ENCODE measurements at places on chromosomes 7 and 10.

- DNase-seq, result no peak
Measured at GRCh38 chr7:91852263-91852741, 28.2 kb downstream of the MTERF1 start.

DNA sequence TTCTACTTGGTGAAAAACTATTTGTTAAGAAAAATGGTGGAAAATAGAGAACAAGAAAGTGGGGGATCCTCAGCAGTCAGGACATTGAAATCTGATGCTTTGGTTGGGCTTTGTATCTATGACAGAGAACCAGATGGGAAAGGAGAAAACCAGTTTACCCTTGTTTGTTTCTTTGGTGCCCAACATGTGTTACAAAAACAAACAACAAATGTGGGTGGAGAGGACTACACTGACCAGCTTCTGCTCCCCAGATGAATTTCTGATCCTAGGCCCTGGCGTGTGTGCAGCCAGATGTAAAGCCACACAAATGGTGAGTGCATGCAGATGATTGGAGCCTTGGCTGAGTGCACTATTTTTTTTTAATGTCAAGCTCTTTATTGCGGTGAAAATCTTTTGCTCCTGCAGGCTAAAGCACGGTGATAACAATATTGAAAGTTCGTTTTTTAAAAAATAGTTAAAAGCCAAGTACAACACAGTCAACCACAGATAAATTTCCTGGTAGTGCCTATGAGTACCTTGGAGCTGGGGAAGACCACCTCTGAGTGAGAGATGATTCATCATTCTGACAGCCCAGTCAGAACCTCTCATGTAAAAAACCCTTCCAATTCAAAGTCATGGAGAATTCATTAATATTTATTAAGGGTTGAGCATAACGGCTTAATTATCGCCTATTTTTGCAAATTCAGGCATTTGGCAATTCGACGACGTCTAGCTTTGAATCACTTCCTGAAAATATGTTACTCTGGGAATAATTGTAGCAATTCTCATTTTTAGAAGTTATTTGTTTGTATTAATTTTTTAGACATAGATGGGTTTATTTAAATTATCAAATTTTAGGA is 163.7 kb downstream of the AGMO start:
- no peak for DNase-seq

GRCh38 chr10:22655312-22655981 is 58.9 kb downstream of the PIP4K2A start:
- no peak for DNase-seq

- peak; percentile 52 for DNase-seq
Measured at GRCh38 chr7:142557971-142558582, 191.2 kb upstream of the PRSS1 start.

DNA sequence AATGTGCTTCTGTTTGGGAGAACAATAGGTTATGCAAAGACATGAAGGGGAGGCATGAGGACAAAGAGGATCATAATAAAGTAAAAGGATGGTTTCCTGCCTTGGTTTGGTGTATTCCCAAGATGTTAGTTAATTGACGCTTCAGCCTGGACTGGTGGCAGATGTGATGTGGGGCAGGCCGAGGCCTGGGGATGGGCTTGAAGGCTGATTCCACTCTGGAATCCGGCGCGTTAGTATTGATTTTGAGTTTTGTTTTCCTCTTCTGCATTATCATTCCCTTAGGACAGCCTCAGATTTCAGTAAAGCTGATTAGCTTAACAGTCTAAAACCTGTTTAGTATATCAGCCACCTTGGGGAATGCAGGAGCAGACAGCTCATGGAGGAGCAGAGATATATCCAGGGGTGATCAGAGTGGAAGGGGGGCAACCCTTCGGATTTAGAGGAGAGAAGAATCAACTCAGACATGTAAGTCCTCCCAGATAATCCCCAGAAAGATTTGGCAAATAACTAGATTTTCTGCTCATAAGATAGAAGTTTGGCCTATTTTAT is 159.8 kb upstream of the MTPN start:
- DNase-seq, result no peak

GRCh38 chr10:117271427-117271826 is 30.5 kb downstream of the SLC18A2 start:
- no peak for DNase-seq

DNA sequence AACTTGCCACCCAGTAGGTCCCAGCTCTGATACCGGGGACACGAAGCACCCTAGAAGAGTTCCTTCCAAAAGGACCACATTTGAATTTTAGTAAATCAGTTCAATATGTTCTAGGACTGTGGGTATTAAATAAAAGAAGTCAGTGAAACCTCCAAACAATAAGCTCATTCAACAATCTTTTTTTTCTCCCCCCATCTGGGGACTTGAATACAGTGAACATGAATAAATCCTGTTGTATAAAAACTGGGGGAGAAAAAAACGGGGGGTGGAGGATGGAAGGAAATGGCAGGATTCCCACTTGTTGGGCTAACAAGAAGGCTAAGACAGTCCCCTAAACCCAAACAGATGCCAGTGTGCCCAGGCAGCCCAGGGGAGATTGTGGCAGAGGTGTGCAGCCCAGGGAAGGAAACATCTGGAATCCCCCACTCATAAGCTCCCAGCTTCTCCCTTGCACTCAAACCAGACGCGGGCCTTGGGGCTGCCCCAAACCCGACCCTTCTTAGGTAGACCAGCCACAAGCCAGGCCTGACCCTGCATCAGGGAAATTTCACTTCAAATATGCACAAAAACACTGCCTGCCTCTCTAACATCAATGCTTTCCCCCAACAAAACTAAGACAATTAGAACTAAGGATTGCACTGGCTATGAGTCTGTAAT is 8.8 kb downstream of the AFAP1L2 start:
- DNase-seq, result no peak

GRCh38 chr10:132580143-132580542 is 42.6 kb downstream of the INPP5A start:
- DNase-seq, result no peak

DNA sequence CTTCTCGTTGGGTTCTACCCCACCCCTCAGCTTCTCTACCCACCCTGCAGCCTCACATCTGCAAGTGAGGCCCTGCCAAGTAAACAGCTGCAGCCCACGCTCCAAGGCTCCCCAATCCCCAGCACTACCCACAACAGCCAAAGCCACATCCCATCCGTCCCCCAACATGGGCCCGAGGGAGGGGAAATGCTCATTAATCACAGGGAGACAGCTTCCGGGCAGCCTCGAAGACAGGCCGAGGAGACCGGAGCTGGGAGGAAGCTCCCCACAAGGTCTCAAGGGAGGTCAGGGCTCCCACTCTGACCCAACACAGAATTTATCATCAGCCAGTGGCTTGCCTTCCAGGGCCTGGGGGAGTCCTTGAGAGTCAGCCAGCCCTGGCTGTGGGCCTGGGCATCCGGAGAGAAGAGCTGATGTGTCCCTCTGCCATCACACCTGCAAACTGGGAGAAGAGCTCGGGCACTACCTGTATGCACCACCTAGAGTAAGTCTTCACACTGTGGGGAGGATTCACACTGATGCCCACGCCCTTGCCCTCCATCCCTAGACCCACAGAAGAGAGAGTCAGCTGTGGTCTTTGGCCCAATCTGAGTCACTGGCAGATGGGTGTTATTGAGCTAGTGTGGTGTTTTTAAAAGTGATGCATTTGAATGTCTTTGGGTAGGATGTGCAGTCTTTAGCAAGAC is 115.5 kb upstream of the ZMIZ1 start:
- no peak for DNase-seq

DNA sequence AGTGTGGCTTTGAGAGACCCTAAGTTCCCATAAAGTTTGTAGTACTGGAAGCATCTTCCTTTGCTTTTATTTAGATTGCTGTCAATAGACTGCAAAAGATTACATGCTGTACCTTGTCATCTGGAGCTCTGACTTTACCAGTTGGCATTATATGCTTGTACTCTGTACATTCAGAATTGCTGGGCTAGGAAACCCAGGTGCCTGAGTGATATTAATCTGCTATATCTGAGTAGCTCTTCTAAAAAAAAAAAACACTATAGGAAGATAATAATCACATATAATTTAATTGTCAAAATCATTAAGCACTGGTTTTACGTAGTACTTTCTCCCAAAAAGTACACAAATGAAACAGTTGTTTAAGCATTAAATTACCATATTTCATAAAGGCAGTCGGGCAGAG is 12.3 kb downstream of the GATA3 start:
- DNase-seq, result no peak

- DNase-seq, result peak; percentile 48
Measured at GRCh38 chr7:120877701-120878100, 19.8 kb upstream of the TSPAN12 start.

GRCh38 chr7:121337398-121337797 is 8.6 kb downstream of the WNT16 start:
- peak; percentile 52 for DNase-seq

GRCh38 chr7:107693396-107693795 is 32.8 kb downstream of the SLC26A4 start:
- DNase-seq, result no peak

DNA sequence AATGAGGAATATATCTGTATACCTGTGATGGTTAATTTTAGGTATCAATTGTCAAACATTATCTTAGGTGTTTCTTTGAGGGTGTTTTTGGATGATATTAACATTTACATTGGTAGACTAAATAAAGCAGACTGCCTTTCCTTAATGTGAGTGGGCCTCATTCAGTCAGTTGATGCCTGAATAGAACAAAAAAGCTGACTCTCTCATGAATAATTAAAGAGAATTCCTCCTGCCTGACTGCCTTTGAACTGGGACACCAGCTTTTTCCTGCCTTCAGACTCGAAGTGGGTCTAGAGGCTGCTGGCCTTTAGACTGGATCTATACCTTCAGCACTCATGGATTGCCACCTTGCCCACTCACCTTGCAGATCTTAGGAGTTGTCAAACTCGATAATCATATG is 117.9 kb upstream of the TMEM168 start:
- no peak for DNase-seq

DNA sequence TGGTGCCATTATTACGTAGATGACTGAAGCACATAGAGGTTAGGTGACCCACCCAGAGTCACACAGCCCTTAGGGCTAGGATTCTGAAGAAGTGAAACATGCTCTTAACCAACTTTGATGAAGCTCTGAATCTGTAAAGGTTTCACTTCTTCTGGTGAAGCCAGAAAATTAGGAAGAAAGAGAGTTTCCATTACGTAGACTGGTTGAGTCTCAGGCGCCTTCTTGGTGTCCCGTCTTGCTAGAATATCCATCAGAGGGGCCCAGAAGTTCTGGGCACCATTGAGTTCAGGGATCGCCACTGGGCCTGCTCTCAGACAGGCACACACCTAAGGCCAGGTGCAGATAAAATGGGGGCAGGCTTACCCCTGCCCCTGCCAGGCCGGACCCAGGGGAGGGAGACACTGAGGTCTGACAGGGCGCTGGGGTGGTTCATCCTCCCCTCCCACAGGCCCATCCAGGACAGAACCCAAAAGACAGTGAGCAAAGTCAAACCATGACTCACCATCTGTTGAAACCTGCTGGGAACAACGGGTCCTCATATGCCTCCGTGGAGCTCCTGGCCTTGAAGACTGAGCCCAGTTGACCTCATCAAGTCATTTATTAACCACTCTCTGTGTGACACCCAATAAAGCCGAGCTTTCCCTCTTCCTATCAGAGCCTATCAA is 33.2 kb downstream of the DRGX start:
- DNase-seq, result no peak

DNA sequence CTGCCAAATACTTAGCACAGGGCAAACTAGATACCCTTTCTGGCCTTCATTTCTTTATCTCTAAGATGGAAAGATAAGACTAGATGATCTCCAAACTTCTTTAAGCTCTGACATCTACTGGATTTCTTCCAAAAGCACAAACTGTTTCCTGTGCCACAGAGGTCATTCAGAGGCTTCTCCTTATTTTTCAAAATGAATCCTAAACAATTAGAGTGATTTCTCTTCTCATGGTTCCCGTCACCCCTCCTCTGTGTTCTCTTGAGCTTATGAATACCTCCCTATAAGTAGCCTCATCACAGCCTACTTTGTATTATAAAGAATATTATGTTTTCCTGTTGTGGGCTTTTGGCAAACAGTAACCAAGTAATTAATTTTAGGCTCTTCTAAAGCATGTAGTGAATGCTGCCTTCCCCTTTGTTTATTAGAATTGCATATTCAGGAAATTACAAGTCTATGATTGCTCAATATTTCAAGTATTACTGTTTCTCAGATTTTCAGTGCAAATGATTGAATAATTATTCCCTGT is 179.5 kb downstream of the REEP3 start:
- peak; percentile 66 for DNase-seq

- peak; percentile 75 for DNase-seq
Measured at GRCh38 chr10:72503241-72503640, 122.6 kb downstream of the MICU1 start.

DNA sequence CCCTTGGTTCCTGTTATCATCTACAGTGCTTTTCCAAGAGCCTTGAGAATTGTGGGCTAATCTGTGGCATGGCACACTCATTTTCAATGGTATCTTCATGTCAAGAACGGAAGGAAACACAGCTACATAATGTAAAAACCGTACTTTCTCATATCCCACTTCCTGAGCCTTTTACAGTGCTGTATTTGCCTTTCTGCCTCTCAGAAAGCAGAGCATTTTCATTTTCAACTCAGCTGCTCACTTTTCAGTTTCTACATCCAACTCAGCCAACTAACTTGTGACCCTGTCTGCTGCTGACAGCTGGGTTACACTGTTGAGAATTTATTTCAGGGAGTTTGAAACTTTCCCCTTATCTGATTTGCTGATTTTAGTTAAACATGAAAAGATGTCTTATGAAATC is 875.8 kb upstream of the KCND2 start:
- no peak for DNase-seq

- DNase-seq, result no peak
Measured at GRCh38 chr7:31052841-31053601, 913 bp downstream of the ADCYAP1R1 start.

GRCh38 chr10:121796342-121796741 is 131.5 kb downstream of the ATE1 start:
- DNase-seq, result no peak

DNA sequence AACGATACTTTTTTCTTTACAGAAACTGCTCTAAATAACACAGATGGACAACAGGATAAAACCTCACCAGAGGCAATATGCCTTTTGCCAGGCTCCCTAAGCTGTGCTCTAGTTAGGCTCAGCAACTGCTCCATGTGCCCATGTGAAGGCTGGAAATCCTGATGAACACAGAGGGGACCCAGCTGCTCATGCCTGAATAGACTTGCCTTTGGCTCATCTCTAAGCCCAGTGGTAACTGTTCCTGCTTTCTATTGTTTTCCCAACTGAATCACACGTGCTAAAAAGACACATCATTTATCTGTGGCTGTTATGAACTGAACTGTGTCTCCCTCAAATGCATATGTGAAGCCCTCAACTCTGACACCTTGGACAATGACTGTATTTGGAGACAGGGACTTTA is 110.4 kb downstream of the RNF216 start:
- DNase-seq, result no peak

GRCh38 chr7:39609113-39609934 is 14.0 kb upstream of the RALA start:
- peak; percentile 68 for DNase-seq

DNA sequence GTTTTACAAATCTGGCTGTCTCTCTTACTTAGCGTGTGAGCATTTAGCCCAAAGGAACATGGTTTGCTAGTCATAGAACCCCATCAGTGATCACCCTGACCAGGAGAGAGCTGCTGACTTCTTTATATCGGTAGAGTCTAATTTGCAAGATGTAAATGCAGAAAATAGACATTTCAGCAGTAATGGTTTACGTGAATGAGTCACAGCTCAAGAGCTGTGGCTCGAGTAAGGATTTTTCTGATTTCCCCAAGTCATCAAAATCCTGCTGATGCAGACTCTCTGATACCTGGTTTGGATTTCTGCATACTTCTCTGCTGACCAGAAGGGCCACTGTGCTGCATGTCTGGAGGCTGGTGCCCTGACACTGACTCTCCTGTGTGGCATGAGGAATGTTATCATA is 25.7 kb downstream of the NUB1 start:
- peak; percentile 49 for DNase-seq

All from adipocyte (in vitro differentiated cells).